Activated CD8-positive, alpha-beta memory T cell treated with anti-CD3 and anti-CD28 coated beads, Interleukin-2, amount 10 ng/mL, durations not matched to agents 7 days and 5 days (primary cell): ENCODE measurements at places on chromosomes 3 and 15. TPM values are rescaled to one million over a fixed set of nuclear protein-coding genes. Genes with fewer than 3 reads are reported as not detected.

Gene CNBP
- 270 TPM for total RNA-seq

- H3K27me3 ChIP-seq = peaks cover 20% of the 10 kb centered on the region
- no peak overlapping the region for H3K27ac ChIP-seq
- peak; percentile 14 for DNase-seq
- no peaks in the 10 kb centered on the region for H3K4me1 ChIP-seq
Measured at GRCh38 chr15:79171320-79172031, 80.9 kb upstream of the RASGRF1 start.

- no peak overlapping the region for H3K4me3 ChIP-seq
- H3K27ac ChIP-seq = no peak overlapping the region
- H3K27me3 ChIP-seq = peaks cover 2% of the 10 kb centered on the region
- peaks cover 55% of the 10 kb centered on the region for H3K4me1 ChIP-seq
Measured at GRCh38 chr3:41202834-41203345, 3.6 kb downstream of the CTNNB1 start.

GRCh38 chr15:76470691-76471090, 134.1 kb downstream of the ISL2 start:
- no peak for DNase-seq
- no peak overlapping the region for H3K4me3 ChIP-seq
- H3K27me3 ChIP-seq = no peaks in the 10 kb centered on the region
- peaks cover 4% of the 10 kb centered on the region for H3K4me1 ChIP-seq
- H3K27ac ChIP-seq = no peak overlapping the region

- no peaks in the 10 kb centered on the region for H3K36me3 ChIP-seq
- H3K27me3 ChIP-seq = no peaks in the 10 kb centered on the region
- no peak for DNase-seq
- H3K4me1 ChIP-seq = no peaks in the 10 kb centered on the region
- no peak overlapping the region for H3K4me3 ChIP-seq
Measured at GRCh38 chr3:64251019-64251418, 25.8 kb upstream of the PRICKLE2 start.

DNA sequence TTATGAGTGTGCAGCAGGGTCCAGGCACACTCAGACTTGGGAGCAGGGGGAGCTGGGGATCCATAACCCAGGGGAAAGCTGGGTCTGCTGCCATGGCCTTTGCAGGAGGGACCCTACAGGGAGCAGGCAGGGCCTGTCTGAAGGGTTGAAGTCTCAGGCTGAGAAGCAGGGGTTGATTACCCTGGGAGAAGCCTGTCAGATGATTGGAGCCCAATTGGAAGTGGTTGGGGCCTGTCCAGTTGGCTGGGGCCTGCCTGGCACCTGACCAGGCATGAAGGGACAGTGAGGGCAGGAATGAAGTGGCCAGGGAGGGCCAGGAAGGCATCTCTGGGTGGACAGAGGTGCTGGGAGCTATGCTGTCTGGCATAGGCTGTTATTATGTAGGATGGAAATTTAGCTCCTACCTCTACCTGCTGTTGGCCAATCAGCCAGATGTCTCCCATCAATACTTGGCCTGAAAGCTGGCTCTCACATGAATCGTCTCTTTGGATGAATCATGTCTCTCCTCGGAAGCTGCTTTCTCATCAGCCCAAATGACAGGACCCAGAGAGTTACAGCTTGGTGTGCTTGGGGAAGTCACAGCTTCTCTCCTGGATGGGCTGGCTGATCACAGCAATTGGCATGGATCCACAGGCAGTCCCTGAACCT, 27.4 kb upstream of the SLCO2A1 start:
- no peaks in the 10 kb centered on the region for H3K36me3 ChIP-seq
- peaks cover 2% of the 10 kb centered on the region for H3K4me1 ChIP-seq
- no peak overlapping the region for H3K27ac ChIP-seq
- no peak for DNase-seq
- no peak overlapping the region for H3K4me3 ChIP-seq

DNA sequence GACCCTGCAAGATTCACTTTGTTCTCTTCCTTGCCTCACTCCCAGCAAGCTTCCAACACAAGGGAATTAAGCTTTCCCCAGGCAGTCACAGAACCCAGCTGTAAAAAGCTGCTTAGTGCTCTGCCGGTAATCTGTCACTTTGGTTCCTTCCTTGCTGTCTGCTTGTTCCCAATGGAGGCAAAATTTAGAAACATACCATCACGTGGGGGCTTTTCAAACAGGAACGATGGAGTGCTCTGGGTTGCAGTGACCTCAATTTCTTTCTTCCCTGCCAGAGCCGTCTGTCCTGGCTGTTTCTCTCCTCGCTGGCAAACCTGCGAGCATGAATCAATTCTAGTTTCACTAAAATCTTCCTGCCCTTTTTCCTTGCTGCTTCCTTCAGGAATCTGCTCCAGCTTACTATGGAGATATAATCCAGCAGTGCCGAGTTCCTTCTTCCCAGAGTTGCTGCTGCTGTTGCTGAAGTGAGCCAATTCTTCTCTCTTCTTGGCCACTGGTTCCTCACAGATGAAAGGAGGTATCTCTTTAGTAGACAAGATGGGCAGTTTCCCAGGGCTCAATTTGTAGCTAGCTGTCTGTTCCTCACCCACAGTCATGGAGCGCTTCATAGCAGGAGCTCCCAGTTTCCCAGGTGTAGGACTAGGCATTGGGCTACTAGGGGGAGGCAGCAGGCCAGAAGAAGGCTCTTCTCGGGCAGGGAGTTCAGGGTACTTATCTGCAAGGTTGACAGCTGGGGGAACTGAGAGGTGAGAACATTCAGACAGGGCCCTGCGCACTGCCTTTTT, 88.1 kb downstream of the DHX30 start:
- H3K4me1 ChIP-seq = peaks cover 15% of the 10 kb centered on the region
- H3K4me3 ChIP-seq = no peak overlapping the region
- no peaks in the 10 kb centered on the region for H3K27me3 ChIP-seq
- DNase-seq = no peak
- no peak overlapping the region for H3K27ac ChIP-seq

DNA sequence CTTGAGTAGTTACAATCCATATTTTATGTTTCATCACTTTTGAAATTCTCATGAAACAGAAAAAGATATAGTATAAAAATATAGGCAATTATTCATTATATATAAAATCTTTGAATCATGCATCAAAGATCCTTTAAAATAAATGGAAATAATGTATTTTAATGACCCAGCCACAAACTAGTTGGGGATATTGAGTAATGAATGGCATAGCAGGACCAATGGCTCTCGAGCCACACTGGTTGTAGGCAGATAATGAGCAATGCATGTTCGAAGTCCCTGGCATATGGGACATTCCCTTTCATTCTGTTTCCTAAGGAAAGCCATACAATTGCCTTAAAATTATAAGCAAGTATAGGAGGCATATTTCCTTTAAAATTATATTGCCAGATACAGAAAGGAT, 107.4 kb upstream of the IL12A start:
- H3K27ac ChIP-seq = no peak overlapping the region
- H3K36me3 ChIP-seq = no peaks in the 10 kb centered on the region
- H3K4me1 ChIP-seq = no peaks in the 10 kb centered on the region
- no peak for DNase-seq

DNA sequence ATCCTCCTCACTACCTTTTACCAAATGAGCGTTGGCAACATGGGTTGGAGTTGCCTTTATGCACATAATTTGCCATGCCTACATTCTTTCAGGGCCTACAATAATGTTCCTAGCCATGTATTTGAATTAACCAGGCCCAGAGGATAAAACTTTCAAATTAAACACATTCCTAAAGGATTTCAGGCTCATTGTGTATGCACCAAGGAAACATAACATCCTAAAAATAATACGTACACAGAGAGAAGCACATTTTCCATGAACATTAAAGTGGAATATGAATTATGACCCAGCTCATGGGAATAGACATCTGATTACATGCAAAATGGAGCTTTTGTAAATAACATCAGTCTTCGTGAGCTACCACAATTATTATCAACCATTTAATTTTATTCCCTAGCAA, 203.3 kb downstream of the RORA start:
- no peak for DNase-seq
- no peaks in the 10 kb centered on the region for H3K4me1 ChIP-seq

Gene IL5RA
- total RNA-seq = not detected

Gene ATP13A5
- total RNA-seq = not detected

DNA sequence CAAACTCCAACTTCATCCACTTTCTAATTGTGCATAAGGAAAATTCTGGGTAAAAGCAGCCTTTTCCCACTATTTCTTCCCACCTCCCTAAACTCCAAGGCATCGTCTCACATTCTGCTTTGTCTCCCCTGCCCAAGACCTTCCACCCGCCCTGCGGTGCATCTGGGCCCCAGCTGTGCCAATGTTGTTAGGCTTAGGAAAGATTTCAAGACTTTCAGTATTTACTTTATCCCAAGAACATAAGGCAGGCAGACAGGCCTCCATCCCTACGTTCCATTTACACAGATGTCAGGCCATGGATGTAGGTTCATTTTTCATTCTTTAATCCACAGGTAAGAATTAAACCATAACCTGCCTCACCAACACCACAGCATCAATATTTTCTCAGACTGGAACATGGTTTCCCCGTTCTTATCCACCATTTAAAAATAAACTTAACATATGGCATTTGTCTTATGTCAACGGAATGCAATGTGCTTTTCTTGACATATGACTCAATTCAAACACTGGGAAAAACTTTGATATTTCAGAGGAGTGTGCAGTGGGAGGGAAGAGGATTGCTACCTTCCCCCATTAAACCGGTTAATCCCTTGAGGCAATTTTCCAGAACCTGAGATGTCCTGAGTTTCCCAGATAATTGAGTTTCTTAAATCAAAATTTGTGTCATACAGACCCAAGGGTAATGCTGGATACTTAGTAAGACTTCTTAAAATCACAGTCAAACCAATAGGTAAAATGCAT, 238.0 kb upstream of the LRIG1 start:
- H3K27ac ChIP-seq = no peak overlapping the region
- no peaks in the 10 kb centered on the region for H3K36me3 ChIP-seq
- H3K4me1 ChIP-seq = no peaks in the 10 kb centered on the region

- H3K4me1 ChIP-seq = peaks cover 6% of the 10 kb centered on the region
- H3K27me3 ChIP-seq = peaks cover 9% of the 10 kb centered on the region
- H3K4me3 ChIP-seq = no peak overlapping the region
Measured at GRCh38 chr15:22952796-22953579, 27.2 kb downstream of the CYFIP1 start.

Gene MUC13
- not detected for total RNA-seq

- no peak for DNase-seq
- H3K4me1 ChIP-seq = peaks cover 8% of the 10 kb centered on the region
- H3K27me3 ChIP-seq = no peaks in the 10 kb centered on the region
- H3K36me3 ChIP-seq = peaks cover 13% of the 10 kb centered on the region
- H3K4me3 ChIP-seq = no peak overlapping the region
Measured at GRCh38 chr15:68145706-68146105, 59.4 kb downstream of the CALML4 start.

DNA sequence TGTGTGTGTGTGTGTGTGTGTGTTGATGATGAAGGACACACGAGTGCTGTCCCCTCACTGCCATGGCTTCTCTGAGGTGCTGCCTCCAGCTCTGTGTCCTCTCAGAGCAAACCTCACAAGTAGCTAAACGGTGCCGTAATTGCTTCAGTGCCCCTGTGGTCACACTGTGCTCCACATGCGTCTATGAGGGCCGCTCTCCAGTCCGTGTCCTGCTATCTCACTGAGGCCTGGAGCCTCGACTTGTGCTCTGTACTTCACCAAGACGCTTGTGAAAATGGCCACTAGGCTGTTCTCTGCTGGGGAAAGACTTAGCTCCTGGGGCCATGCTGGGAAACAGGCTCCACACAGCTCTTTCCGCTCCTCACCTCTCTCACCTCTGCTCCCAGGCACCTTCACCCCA, 65.4 kb upstream of the CGNL1 start:
- H3K36me3 ChIP-seq = no peaks in the 10 kb centered on the region
- no peak overlapping the region for H3K4me3 ChIP-seq
- DNase-seq = no peak
- H3K4me1 ChIP-seq = peaks cover 3% of the 10 kb centered on the region
- peaks cover 7% of the 10 kb centered on the region for H3K27me3 ChIP-seq

Gene GALNT15
- total RNA-seq = not detected

GRCh38 chr15:41919201-41919820, 25.5 kb upstream of the SPTBN5 start:
- H3K4me3 ChIP-seq = no peak overlapping the region
- no peak for DNase-seq
- H3K27ac ChIP-seq = no peak overlapping the region
- no peaks in the 10 kb centered on the region for H3K27me3 ChIP-seq
- H3K4me1 ChIP-seq = peaks cover 15% of the 10 kb centered on the region
- peaks cover 9% of the 10 kb centered on the region for H3K36me3 ChIP-seq

Gene LTK
- 0.30 TPM for total RNA-seq

DNA sequence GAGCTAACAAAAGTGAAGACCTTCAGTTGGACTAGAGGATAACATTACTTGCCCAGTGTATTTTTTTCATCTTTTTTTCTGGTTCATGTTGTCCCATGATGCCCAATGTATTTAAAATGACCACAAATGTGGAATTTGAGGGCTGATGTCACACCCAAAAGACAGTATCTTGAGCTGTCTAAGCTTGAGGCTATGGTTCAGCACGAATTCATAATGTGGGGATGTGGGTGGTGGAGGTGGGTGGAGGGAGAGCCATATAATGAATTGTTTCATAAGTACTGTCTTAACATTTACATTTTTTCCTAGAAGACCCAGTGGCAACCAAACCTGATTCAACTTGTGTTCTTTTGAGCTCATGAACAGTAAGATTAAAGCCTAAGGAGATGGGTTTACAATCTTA, 37.5 kb downstream of the CHAC1 start:
- no peaks in the 10 kb centered on the region for H3K27me3 ChIP-seq
- no peak overlapping the region for H3K4me3 ChIP-seq
- peaks cover 43% of the 10 kb centered on the region for H3K36me3 ChIP-seq
- no peak overlapping the region for H3K27ac ChIP-seq
- peaks cover 6% of the 10 kb centered on the region for H3K4me1 ChIP-seq

DNA sequence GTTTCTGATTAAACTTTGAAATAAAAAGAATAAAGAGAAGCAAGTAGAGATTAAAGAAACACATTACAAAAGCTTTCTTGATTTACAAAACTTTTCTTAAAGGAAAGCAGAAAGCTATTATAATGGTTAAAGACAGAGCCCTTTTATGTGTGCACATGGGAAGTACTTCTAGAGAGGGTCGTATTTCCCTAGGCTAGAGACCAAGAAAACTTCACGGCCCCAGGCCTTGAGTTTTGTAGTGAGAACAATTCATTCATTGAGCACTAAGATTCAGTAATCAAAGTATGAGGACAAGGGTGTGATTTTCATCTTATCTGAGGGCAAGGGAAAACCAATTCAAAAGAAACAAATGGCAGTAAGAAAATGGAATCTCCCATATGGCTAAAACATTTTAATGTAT, 854.1 kb downstream of the ROBO1 start:
- no peaks in the 10 kb centered on the region for H3K36me3 ChIP-seq
- H3K27me3 ChIP-seq = no peaks in the 10 kb centered on the region
- no peak overlapping the region for H3K4me3 ChIP-seq
- H3K4me1 ChIP-seq = no peaks in the 10 kb centered on the region
- DNase-seq = no peak

DNA sequence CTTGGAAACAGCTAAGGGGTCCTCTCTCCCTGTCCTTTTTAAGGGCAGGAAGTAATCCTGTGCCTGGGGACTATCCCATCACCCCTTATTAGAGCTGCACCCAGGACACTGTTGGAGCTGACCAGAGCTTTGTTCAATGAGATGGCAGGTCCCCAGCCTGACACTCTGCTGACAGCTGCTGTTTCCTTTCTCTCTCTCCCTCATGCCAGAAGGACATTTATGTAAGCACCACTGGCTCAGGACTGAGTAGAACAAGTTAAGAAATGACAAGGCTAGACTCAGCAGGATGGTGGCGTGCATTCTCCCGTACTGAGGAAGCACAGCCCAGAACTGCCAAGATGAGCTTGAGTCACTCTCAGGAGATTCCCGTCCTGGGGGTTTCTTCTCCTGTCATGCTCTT, 17.3 kb downstream of the GJD2 start:
- H3K27me3 ChIP-seq = peaks cover 28% of the 10 kb centered on the region
- no peak overlapping the region for H3K4me3 ChIP-seq
- H3K4me1 ChIP-seq = peaks cover under 1% of the 10 kb centered on the region
- no peak overlapping the region for H3K27ac ChIP-seq
